Activated CD4-positive, alpha-beta T cell treated with anti-CD3 and anti-CD28 coated beads, Interleukin-2, amount 10 ng/mL, durations not matched to agents 24 days and 14 days (primary cell): ENCODE measurements at places on chromosomes 12 and 14. TPM values are rescaled to one million over a fixed set of nuclear protein-coding genes. Genes with fewer than 3 reads are reported as not detected.

The SYNDIG1L gene
- total RNA-seq = not detected in 2 replicates

The COX8C gene
- total RNA-seq = not detected in 2 replicates

The PCED1B gene
- 51.7 and 55.2 TPM in 2 replicates for total RNA-seq

The KRT73 gene
- total RNA-seq = 0.09 TPM in 1 of 2 replicates, not detected in the other

The ANO2 gene
- not detected in 2 replicates for total RNA-seq

The CDC42BPB gene
- 1.5 and 1.7 TPM in 2 replicates for total RNA-seq

The TRPV4 gene
- total RNA-seq = not detected in 2 replicates

The ST8SIA1 gene
- 0.21 and 0.28 TPM in 2 replicates for total RNA-seq

The CMKLR1 gene
- not detected in 2 replicates for total RNA-seq

The SYCP3 gene
- total RNA-seq = 0.44 and 0.50 TPM in 2 replicates

The PIWIL1 gene
- not detected in 2 replicates for total RNA-seq

The CDH24 gene
- 1.6 and 1.7 TPM in 2 replicates for total RNA-seq

The C12orf43 gene
- 32.5 and 35.3 TPM in 2 replicates for total RNA-seq

The MAP1LC3B2 gene
- total RNA-seq = 0.68 TPM in 1 of 2 replicates, not detected in the other

The BCDIN3D gene
- total RNA-seq = 2.9 and 3.5 TPM in 2 replicates

The KANSL2 gene
- 61.3 and 66.5 TPM in 2 replicates for total RNA-seq

The AMDHD1 gene
- 0.21 and 0.54 TPM in 2 replicates for total RNA-seq

The TAS2R7 gene
- total RNA-seq = not detected in 2 replicates

The GXYLT1 gene
- total RNA-seq = 10.5 TPM in 2 replicates

The KRT2 gene
- not detected in 2 replicates for total RNA-seq

The CCDC197 gene
- not detected in 2 replicates for total RNA-seq

The LTBR gene
- total RNA-seq = 1.7 and 2.1 TPM in 2 replicates

The SYT1 gene
- not detected in 2 replicates for total RNA-seq

The ACVRL1 gene
- total RNA-seq = not detected in 2 replicates

The EMP1 gene
- 22.2 and 26.4 TPM in 2 replicates for total RNA-seq

The GPX2 gene
- total RNA-seq = not detected in 2 replicates

The MLXIP gene
- 47.6 and 48.0 TPM in 2 replicates for total RNA-seq

The CLEC6A gene
- not detected in 2 replicates for total RNA-seq

The OAS1 gene
- total RNA-seq = 24.5 and 28.0 TPM in 2 replicates

The USP44 gene
- 3.8 and 4.5 TPM in 2 replicates for total RNA-seq

The LMNTD1 gene
- total RNA-seq = not detected in 2 replicates

The BDKRB2 gene
- not detected in 2 replicates for total RNA-seq

The PRB2 gene
- total RNA-seq = not detected in 2 replicates

The SLC4A8 gene
- 1.4 and 2.3 TPM in 2 replicates for total RNA-seq

The IGF1 gene
- 1.1 and 1.8 TPM in 2 replicates for total RNA-seq

The GPR162 gene
- total RNA-seq = 0.21 and 0.43 TPM in 2 replicates

The TUNAR gene
- total RNA-seq = not detected in 2 replicates

The ENDOU gene
- total RNA-seq = 0.09 TPM in 1 of 2 replicates, not detected in the other
